ENCODE measurements at places on chromosomes 1 and 21.

GRCh38 chr1:64030411-64030810, 173.0 kb upstream of the UBE2U start:
- no peak for DNase-seq

DNA sequence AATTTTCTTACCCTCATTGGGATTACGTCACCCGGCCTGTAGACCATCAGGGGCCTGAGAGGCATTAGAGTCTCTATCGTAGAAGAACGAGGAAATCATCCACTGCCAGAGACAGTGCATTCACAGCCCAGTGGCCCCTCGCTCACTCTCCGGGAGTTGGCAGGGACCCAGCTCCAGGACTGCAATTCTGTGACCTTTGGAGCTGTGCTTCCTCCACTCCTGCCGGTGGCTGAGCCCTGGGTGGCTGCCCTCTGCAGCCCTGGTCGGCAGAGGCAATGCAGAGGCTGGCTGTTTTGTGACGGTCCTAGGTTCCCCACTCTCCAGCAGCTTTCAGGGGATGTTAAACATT, 12.7 kb downstream of the SLC37A1 start:
- no peak for DNase-seq

DNA sequence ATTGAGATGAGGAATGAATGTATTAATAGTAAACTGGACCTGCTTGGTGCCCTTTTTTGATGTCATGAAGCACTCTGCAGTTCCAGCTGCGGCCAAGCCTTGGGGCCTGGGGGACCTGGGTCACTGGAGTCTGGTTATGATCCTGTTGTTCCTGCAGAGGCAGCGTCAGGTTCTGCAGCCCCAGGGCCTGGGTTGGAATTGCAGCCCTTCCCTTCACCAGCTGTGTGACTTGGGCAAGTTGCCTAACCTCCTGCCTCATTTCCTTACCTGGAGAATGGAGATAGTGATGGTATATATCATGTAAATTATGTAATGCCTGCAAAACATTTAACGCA, 9.1 kb upstream of the ATP5PO start:
- DNase-seq, result no peak

DNA sequence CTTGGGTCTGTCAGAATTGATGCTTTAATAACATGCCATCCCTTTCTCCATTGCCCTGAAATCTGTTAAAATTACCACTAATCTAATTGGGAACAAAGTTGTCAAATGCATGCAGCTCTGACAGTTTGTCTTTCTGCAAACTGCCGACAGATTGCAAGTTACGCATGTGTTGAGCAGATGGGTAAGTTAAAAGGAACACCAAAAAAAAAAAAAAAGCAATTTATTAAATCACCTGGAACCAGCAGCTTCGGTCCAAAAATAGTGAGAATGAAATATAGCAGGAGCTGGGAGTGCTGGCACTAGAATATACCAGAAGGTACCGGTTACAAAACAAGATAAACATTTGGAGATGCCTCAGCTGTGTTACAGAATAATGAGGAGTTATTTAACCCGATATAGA, 149.6 kb upstream of the C1orf87 start:
- no peak for DNase-seq

DNA sequence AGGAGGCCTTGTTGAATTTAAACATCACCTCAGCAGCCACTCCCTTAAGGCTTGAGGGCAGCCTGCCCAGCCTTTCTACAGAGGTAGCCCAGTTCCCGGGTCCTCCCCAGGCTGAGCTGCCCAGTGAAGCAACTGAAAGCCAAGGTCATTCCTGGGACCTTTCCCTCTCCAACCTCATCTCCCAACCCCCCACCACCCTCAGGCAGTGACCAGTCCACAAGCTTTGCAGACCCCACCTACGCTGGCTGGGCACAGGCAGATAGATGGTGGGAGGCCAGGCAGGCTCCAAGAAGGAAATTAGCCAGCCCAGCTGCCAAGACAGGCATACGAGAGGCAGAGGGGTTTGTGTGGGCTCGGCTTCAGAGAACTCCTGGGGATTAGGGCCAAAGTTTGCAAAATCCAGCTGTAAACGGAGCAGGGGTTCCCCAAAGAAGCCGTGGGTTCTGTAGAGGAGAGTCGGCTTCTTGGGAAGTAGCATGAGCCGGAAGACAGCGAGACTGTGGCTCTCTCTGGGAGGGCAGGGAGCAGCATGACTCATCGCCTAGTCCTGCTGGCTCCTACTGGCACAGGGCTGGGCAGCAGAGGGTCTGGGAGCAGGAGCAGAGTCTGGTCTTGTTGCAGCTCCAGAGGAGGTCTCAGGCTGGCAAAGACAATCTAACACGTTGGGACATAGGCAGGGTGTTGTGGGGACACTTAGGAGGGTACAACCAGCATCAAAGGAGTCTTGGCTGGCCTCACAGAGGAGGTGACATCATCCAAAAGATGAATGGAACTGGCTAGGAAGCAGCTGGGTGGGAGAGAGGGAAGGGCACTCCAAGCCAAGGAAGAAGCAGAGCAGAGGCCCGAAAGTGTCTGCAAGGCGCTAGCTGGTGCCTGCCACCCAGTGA, 2.8 kb upstream of the ZC3H12A start:
- no peak for DNase-seq

DNA sequence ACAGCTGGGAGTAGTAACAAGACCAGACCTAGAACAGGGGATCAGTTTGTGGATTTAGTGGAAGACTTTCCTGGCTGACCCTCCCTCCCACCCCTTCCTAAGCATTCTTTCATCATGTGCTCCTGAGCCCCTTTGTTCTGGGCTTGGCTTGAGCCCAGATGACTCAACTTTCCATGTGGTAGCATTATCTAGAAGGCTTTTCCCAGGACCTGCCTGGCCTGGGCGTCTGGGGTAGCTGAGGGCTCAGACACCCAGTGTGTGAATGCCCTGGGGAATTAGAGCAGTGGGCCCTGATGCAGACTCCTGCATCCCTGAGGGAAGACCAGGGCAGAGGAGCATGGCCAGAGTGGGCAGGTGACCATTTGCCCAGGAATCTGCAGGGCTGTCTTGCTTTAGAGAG, 44.1 kb upstream of the TSPAN2 start:
- DNase-seq, result no peak

GRCh38 chr1:24325587-24326449, 6.7 kb downstream of the GRHL3 start:
- DNase-seq, result no peak

- DNase-seq, result peak; percentile 41
These were observed 19.2 kb upstream of the EVA1B start for GRCh38 chr1:36342426-36343185.

GRCh38 chr1:243422362-243422761, 166.5 kb downstream of the SDCCAG8 start:
- no peak for DNase-seq

DNA sequence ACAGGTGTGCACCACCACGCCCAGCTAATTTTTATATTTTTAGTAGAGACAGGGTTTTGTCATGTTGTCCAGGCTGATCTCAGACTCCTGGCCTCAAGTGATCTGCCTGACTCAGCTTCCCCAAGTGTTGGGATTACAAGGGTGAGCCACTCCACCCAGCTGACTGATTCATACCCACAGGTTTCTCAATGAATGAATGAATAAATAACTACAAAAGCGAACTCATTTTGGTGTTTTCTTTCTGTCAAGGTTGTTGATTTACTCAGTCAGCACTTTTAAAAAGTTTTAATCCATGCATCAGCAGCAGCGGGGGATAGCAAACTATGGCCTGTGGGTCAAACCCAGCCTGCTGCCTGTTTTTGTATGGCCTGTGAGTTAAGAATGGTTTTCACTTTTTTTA, 217.5 kb downstream of the FAF1 start:
- no peak for DNase-seq

DNA sequence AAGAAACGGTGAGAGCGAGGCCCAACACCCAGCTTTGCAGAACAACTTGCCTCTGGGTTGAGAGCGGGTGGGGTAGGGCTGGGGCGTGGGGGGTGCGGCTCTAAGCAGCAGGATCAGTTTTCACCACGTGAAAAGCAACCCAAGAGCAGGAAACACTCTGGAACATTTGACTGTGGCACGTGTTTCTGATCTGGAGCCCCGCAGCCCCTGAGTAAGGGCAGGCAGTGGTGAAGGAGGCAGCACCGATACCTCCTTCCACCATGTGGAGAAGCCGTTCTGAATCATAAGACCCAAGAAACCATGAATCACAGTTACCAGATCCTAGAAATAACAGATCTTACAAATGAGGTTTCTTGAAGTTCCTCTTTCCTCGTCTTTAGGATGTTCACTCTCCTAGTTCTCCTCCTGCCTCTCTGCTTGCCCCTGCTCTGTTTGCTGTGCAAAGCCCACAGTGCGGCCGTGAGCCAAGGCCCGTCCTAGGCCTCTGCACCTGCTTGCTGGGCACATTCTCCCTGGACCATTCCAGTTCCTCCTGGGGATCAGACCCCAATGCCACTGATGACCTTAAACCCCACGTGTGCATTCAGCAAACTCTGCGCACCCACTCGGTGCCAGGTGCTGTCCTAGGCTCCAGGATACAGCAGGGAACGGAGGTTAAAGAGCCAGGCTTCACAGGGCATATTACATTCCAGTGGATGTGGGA, 31.9 kb downstream of the SLC1A7 start:
- no peak for DNase-seq

- DNase-seq, result no peak
These were observed 11.7 kb downstream of the RIMKLA start for GRCh38 chr1:42392255-42392654.

- no peak for DNase-seq
These were observed 134.0 kb downstream of the CLEC20A start for GRCh38 chr1:178362747-178363146.

- DNase-seq, result no peak
These were observed 21.3 kb downstream of the RAB3B start for GRCh38 chr1:51969038-51969705.

GRCh38 chr1:203028784-203029553, 2.7 kb downstream of the PPFIA4 start:
- DNase-seq, result no peak

GRCh38 chr1:50027794-50028193, 4.0 kb upstream of the AGBL4 start:
- DNase-seq, result no peak

DNA sequence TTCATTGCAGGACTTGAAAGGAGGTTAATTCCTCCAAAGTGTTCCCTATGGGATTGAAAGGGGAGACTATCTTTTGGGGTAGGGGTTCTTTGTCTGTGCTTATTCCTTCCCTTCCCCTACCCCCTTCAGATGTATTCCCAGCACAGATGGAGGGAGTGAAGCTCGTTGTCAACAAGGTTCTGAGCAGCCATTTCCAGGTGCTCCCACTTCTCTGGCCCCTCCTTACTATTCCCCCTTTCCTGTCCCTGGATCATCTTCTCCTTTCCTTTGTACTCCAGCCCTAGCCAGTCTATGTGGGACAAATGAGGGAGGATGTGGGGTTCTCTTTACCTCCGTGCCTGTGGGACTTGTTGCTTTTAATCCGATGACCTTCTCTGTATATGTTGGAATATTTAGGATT, 899 bp downstream of the TOMM40L start:
- DNase-seq, result no peak

DNA sequence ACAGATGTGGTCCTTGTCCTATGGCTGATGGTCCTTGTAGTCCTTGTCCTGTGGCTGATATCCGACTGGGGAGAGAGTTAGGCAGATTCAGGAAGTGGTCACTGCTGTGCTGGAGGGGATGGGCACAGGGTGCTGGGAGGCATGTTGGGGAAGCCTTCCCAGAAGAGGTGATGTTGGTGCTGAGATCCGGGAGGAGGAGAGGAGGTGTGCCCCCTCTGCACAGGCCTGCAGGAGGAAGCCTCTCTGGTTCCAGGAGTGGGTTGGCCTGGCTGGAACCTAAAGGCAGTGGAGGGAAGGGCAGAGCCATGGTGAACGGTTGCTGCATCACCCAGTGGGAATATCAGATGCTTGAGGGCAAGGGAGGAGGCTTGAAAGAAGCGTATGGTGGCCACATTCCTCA, 14.7 kb downstream of the COQ8A start:
- no peak for DNase-seq

DNA sequence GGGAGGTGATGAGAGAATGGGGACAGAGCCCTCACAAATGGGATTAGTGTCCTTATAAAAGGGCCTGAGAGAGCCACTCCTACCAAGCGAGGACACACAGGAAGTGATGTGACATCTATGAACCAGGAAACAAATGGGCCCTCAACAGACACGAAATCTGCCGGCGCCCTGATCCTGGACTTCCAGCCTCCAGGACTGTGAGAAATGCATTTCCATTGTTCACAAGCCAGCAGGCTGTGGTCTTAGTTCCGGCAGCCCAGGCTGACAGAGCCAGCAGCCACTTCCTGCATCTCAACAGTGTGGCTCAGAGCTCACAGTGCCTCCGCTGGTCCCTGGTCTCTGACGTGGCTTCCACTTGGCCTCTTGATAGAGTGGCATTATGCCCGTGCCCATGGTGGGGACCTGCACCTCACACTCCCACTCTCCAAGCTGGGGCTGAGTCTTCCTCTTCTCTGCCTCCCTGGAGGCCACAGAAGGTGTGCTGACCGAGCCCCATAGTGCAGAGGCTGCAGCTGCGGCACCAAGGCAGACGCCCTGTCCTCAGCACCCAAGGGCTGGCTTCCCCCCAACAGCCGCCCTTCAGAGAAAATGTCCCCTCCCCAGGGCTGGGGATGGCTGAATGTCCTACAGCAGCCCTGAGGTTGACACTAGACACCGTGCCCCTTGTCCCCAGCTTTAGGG, 44.9 kb downstream of the ACOT7 start:
- DNase-seq, result peak; percentile 29

GRCh38 chr1:112337028-112337531, 58.9 kb upstream of the CTTNBP2NL start:
- DNase-seq, result no peak

GRCh38 chr1:8663915-8664329, 153.5 kb downstream of the RERE start:
- DNase-seq, result no peak

DNA sequence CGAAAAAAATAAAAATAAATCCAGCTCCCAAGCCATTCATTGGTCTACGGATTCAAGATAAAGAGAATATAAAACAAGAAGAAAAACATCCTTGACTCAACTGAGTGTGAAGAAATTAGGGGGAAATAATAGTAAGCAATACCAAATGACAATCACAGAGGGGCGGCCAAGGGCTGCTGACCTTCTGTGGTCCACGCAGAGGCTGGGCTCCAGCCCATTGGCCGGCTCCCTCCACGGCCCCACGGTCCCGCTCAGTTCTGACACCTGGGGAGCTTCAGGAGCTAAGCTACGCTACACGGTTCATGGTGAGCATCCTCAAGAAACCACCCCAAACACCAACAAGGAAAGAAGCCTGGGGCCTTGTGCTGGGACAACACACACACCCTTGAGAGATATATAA, 400 bp upstream of the KRTAP10-12 start:
- DNase-seq, result no peak

DNA sequence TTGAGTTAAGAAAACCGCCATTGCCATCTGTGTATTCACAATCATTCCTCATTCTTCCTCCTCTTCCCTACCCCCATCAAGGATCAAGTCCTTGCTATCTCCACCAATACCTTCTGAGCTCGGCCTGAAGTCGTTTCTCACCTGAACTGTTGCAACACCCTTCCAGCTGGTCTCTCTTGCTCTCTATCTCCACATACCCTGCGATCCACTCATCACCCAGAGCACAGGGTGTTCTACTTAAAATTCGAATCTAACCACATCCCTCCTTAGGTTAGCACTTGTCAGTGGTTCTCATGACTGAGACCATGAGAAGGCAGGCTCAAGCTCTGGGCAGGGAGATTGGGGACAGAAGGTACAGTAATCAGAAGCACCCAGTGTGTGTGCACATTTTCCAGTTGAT, 4.6 kb downstream of the IVL start:
- DNase-seq, result no peak
